ENCODE measurements at places on chromosomes 5 and 9.

- no peak for DNase-seq
Measured at GRCh38 chr5:58360794-58361193, 99.1 kb downstream of the PLK2 start.

GRCh38 chr9:90724112-90724511 lies 77.5 kb upstream of the SYK start:
- DNase-seq: no peak

DNA sequence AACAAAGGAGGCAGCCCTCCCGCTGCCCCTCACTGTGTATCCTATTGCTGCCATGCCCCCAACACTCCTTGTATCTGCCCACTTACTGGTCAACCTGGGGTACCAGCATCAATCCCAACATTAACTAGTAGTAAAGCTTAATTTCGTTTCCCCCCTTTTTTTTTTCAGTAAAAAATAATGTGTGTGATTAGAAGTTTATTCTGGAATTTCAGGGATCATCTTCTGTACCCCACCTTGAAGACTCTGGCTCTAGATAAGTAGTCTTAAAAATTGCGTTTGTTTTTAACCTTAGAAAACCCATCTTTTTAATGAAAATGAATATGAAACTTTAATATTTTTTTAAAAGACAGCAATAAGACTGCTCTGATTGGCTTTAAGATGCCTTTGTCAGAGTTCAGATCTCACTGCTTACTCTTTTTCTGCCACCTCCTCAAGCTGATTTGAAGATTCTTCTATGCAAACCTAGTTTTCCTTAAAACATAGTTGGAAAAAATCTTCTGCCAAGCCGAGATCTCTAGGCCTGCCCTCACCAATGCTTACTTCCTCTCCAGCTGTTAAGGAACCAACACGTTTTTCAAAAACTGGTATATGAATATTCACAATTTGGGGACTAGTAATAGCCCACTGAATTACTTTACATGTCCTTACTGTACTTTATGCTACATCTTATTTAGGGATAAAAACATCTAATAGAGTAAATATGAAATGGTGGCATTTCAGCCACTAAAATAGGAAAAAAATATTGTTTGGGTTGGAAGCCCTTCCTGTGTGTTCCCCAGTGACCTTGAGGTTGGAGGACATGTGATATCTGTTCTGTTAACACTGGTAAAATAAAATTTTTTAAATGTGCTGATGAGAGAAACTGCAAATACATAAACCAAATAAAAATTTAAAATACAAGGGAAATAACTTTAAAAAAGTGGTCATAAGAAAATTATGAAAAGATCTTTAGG lies 4.0 kb upstream of the RHOBTB3 start:
- DNase-seq: no peak

- DNase-seq: no peak
Measured at GRCh38 chr9:8680658-8681057, 881.1 kb upstream of the DMAC1 start.

DNA sequence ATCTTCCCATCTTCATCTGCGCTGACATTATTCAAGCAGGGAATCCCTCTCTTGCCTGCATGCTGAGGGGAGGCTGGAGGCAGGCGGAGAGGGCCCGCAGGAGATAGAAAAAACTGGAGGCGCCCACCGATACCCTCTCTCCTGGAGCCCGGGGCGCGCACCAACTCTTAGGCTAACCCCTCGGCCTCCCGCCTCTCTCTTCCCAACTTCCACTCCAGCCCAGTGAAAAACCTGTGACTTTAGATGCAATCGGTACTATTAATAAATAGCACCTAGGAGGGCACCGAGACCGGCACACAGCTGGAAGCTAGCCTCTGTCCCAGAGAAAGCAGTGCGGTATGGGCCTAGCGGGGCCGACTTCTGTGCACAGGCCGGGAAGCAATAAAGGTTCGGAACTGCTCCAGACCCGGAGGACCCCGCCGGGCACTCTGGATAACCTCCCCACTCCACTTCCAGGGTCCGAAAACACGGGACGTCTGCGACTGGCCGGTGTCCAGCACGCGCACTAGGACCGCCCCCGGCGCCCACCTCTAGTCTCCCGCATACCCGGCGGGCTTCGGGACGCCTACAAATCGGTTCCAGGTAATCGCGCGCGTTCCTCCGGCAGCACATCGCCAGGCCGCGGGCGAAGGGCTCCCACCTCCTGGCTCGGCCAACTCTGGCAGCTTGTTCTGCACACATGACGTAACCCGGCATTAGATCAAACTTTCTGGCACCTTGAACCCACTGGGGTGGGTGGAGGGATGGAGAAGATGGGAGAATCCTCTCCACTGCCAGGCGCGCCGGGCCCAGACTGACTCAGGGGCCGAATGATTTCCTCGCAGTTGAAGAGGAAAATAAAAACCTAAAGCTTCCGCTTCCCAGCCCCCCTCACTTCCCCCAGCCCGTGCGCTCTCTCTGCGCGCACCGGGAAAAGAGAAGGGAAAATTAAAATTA lies 1.4 kb downstream of the EFNA5 start:
- peak; percentile 64 for DNase-seq

DNA sequence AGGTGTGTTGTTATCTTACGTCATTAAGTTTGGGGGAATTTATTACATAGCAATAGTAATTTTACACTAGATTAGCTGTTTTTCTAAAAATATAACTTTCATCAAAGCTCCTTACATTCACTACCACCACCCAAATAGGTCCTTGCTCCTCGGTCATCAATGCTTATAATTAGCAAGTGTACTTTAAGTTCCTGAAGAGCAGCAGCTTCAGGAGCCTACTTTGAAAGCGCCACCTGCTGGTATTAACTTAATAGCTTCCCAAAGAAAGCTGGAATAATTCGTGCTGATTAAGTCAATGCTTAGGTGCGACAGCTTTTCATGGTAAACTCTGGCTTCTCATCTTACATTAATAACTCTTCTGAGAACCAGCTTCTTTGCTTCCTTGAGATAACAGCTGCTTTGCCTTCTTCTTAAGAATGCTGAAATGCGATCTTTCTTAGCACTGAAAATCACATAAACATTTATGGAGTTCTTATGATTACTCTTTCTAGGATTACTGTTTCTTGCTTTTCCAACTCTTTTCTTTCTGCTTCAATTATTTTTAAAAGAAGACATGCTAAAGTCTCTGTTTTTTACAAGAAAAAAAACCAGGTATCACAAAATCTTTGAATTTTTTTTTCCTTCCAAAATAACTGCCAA lies 10.0 kb upstream of the C5 start:
- peak; percentile 79 for DNase-seq

GRCh38 chr9:14515049-14515448 lies 178.2 kb downstream of the ZDHHC21 start:
- no peak for DNase-seq

DNA sequence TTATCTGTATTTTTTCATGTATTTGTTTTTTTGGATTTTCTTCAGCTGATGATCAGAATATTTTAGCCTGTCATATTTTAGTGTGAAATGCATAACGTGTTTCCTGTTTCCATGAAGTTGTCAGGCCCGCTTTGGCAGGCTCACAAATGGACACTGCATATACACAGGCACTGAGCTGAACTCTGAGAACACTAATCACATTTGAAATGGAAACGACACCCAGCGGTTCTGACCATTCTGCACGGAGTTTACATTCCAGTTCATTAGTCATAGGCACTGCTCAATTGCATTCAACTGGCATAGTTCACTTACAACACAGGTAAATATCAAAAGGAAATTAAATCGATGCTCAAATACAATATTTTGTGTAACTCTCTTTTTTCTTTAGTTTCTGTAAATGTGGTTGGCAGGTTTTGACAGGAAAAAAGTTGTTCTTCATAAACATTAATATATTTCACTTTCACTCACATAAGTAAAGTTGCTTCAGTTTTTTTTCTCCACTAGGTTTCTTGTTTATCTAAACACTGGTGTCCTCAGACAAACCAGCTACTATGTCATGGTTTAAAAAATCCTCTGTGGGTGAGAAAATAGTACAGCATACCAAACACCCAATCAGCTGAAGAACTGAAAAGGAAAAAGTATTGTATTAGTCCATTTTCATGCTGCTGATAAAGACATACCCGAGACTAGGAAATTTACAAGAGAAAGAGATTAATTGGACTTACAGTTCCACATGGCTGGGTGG lies 559.0 kb upstream of the DAP start:
- peak; percentile 75 for DNase-seq

GRCh38 chr9:100170556-100170955 lies 71.5 kb downstream of the INVS start:
- peak; percentile 27 for DNase-seq

GRCh38 chr5:113263545-113263944 lies 171.2 kb downstream of the TSSK1B start:
- no peak for DNase-seq

GRCh38 chr5:68465934-68466551 lies 250.5 kb downstream of the PIK3R1 start:
- DNase-seq: no peak

DNA sequence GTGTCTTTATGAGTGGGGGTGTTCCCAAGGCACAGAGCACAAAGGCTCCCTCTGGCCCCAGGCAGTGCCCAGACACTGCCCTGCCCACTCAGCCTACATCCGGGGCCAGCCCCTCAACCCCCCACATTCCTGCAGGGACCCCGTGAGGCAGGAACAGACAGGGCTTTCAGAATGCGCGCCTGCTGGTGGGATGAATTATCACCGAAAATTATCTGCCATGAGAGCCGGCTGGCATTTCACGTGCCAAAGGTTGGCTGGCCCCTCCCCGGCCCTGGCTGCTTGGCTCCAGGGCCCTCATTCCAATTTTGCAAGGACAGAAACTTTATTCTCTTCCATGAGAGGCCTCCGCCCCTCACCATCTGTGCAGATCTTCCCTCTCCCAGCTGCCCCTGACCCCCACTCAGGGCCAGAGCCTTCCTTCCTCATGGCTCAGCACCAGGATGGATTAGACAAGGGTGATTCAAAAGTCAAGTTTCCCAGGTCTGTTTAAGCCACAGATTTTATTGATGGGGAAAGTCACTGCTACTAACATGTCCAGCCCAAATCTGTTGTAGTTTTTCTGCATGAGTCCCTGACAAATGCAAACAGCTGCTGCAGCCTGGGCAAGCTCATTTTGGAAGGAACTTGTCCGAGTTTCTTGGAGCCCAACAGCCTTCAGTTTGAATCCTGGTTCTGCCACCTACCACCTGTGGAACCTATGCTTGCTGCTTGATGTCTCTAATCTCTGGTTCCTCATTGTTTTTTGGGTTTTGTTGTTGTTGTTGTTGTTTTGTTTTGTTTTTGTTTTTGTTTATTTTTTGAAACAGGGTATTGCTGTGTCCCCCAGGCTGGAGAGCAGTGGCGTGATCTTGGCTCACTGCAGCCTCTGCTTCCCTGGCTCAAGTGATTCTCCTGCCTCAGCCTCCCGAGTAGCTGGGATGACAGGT lies 32.3 kb upstream of the WDR38 start:
- DNase-seq: no peak

- no peak for DNase-seq
Measured at GRCh38 chr9:35603506-35603985, 1.5 kb upstream of the TESK1 start.

DNA sequence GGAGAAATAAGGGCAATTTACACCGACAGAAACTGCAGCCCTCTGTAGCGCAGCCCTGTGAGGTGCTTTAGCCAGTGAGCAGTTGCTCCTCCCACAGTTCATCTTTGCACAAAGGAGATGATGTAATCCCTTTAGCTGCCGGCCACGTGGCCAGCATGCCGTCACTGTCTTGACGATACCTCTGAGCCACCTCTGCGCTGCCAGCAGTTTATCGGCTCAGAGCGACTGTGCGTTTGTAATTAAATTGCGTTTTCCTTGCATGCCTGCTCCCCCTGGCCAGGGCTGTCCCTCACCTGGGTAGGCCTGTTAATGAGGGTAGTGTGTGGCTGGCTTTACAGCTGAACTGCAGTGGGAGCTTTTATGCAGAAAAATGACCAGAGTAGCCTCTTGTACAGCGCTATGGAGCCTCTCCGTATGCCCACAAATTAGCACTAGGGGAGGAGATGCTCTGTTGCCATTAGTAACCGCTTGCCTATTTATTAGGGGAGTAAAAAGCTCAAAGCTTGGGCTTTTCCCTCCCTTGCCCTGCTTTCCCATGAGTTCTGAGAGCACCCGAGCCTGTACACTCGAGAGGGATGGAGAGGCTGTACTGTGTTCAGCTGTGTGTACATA lies 107.0 kb downstream of the TRIO start:
- DNase-seq: peak; percentile 94

DNA sequence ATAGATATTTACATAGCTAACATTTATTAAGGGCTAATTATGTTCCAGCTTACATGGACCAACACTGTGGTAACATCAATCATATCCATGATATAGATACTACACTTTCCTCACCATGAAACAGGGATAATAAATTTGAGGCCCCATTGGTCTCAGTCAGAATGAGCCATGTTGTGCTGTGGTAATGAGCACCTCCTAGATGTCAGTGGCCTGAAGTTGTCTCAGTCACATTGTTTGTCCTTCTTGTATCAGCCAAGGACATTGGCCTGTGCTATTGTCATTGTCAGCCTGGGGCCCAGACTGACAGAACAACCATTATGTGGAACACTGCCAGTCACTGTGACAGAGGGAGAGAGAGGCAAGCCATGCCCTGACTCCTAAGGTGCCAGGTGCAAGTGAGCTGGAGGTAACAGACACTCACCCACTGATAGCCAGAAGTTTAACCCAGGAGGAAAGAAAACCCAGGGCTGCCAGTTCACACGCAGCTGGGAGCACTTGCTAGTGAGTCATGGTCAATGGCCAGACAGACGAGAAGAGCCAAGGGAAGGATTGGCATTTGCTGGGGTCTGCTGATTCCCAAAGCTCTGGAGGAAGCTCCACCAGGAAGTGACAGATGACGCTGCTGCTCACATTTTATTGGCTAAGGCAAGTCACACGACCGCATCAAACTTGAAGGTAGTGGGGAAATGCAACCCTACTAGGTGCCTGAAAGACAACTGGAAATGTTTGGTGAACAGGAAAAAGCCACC lies 224.2 kb downstream of the MELK start:
- DNase-seq: no peak

GRCh38 chr9:136566553-136566895 lies 20.7 kb upstream of the NOTCH1 start:
- no peak for DNase-seq

- no peak for DNase-seq
Measured at GRCh38 chr5:14414656-14415023, 167.0 kb upstream of the OTULINL start.

GRCh38 chr5:16695779-16696178 lies 79.0 kb upstream of the RETREG1 start:
- DNase-seq: no peak

DNA sequence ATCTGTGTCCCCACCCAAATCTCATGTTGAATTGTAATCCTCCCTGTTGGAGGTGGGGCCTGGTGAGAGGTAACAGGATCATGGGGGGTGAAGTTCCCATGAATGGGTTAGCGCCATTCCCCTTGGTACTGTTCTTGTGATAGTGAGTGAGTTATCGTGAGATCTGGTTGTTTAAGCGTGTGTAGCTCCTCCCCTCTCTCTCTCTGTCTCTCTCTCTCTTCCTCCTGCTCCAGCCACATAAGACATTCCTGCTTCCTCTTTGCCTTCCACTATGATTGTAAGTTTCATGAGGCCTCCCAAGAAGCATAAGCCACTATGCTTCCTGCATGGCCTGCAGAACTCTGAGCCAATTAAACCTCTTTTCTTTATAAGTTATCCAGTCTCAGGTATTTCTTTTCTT lies 28.8 kb downstream of the C5orf15 start:
- no peak for DNase-seq

Data from astrocyte of the hippocampus (primary cell).